ENCODE measurements at places on chromosomes 2 and 18.

- DNase-seq = no peak
These were observed 103.8 kb upstream of the OSR1 start for GRCh38 chr2:19462256-19462645.

DNA sequence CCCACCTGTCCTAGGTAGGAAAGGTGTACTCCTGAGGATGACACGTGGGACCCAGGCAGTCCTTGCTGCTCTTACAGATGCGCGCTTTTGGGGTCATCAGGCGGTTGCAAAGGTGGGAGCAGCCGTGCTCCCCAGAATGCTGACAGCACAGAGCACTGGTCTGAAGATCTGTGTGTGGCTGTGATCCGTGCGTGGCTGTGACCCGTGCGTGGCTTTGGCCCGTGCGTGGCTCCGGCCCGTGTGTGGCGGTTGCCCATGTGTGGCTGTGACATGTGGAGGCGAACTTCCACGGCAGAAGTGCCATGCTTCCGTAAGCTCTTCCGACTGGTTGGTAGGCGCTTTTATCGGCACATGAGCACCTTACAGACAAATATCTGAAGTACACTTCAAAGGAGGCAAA, 270.0 kb downstream of the AGAP1 start:
- DNase-seq = no peak

GRCh38 chr2:3296182-3296972, 81.2 kb downstream of the EIPR1 start:
- DNase-seq = no peak

DNA sequence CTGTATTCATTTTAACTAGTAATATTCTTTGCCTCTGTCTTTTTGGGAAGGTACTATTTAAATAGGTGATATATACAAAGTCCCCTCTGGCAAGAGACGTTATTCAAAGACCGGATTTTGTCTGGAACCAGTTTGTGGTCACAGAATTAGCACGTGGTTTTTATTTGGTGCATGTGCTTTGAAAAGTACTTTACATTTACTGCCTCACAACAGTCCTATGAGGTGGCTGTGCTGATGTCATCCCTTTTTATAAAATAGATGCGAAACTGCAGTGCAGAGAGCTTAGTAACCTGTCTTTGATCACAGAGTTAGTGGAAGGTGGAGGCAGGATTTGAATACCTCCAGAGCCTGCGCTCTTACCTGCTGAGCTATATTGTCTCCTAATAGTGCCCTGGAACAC, 4.0 kb downstream of the LPIN1 start:
- DNase-seq = no peak

DNA sequence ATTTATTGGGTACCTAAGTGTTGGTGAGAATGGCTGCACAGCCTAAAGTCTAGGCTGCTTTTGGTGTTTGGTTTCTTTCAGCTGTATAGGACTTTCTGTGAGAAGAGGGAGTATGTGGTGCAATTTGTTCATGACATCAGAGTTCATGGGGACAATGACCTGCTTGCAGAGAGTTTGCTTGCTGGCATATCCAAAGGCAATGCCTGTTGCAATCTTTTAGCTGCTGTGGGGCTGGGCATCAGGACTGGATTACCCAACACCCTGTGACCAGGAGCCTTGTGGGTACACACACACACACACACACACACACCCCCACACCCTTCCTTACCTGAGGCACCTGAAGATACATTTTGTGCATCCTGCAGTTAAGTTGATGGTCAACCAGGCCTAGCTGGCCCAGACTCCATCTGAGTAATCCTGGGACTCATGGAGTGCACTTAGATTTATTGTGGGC, 68.4 kb downstream of the LIPG start:
- DNase-seq = no peak

GRCh38 chr2:190339394-190339793, 4.0 kb upstream of the INPP1 start:
- no peak for DNase-seq

- DNase-seq = no peak
These were observed 233.7 kb upstream of the MEIS1 start for GRCh38 chr2:66201242-66201641.

GRCh38 chr2:239187464-239188253, 213.2 kb downstream of the HDAC4 start:
- no peak for DNase-seq

- no peak for DNase-seq
These were observed 19.6 kb upstream of the FIGN start for GRCh38 chr2:163755366-163755765.

GRCh38 chr2:85400541-85401463, 9.4 kb downstream of the CAPG start:
- peak; percentile 68 for DNase-seq

DNA sequence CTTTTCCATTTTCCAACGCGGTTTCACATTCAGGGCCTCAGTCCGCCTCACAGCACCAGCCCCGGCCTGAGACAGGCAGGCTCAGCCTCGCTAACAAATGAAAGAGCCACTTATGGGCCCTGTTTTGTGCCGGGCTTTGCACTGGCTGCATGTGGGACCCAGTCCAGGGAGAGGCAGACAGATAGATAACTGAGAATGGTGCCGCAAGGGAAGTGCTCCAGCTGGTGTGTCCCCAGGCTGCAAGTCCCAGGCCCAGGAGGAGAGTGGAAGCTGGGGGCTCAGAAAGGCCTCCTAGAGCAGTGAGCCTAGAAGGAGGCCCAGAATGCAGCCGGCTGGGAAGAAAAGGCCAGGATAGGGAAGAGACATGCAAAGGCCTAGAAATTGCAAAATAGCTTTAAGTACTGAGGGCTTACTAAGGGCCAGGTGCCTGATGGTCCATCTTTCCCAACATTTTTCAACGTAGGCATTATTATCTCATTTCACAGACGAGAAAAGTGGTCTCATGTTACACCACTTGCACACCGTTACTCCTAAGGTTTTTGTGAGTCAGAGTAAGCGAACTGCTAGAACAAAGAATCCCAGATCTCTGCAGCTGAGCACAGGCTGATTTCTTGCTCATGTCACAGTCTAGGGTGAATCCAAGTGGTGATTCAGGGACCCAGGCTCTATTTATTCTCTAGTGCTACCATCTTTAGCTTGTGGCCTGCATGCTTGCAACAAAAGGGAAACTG, 26.0 kb downstream of the ADRA2B start:
- DNase-seq = no peak

- no peak for DNase-seq
These were observed 84.0 kb downstream of the KIAA1328 start for GRCh38 chr18:36912887-36913286.

- DNase-seq = no peak
These were observed 138.8 kb downstream of the BCL11A start for GRCh38 chr2:60414495-60415138.

DNA sequence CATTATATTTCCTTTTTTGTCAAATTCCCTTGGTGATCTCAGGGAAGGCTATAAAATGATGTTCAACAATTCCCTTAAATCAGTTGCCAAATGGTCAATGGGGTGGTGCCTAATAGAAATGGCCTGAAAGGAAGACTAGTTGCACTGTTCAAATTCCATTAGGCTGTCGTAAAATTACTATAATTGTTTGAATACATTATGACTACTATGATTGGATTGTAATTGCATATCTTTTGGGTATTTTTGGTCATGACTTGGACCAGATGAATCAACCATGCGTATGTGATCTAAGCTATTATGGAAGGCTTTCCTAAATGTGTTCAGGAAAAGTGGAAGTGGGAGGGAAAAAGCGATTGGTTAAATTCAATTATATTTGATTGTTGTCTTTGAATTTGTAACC, 41.3 kb upstream of the KCNE4 start:
- no peak for DNase-seq

GRCh38 chr2:78023356-78023755, 501.2 kb upstream of the LRRTM4 start:
- DNase-seq = no peak

- no peak for DNase-seq
These were observed 22.7 kb downstream of the TMEM87B start for GRCh38 chr2:112077814-112078213.

DNA sequence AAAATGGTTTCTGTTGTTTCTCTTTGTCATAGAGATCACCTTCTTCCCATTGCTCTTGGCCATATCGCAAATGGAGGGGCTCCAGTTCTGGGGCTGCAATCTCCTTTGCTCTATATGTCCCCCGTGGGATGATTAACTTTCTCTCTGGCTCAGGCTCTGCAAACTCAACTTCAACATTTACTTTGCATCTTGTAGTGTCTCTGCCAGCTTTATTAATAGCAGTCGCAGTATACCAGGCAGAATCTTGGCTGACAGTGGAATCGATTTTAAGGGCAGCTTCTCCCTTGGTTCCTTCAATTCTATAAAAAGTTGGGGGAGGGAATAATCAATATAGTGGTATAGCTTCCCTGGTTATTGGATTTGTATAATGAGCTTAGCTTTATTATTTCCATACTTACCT, 30.5 kb downstream of the TTN start:
- DNase-seq = no peak

- DNase-seq = no peak
These were observed 514 bp upstream of the EPB41L5 start for GRCh38 chr2:120012363-120012762.

- no peak for DNase-seq
These were observed 27.1 kb upstream of the MAP3K20 start for GRCh38 chr2:173048522-173048896.

DNA sequence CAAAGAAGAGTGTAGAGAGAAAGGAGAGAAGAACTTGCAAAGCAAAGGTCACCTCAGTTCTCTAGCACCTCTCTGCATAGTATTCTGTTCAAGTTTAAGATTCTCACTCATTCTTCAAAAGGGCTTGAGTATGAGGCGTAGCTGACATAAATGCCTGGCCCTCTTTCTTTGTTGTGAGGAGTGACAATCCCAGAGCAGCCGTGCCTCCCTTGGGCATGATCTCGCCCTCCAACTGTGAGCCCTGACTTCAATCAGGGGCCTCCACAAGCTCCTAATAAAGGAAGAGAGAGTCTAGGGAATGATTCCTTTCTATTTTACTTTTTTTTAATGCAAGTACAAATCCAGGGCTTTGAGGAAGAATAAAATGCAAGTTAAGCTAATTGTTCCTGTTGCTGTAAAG, 402.7 kb downstream of the LRP1B start:
- no peak for DNase-seq

- DNase-seq = no peak
These were observed 38.6 kb downstream of the SS18 start for GRCh38 chr18:26051843-26052242.

DNA sequence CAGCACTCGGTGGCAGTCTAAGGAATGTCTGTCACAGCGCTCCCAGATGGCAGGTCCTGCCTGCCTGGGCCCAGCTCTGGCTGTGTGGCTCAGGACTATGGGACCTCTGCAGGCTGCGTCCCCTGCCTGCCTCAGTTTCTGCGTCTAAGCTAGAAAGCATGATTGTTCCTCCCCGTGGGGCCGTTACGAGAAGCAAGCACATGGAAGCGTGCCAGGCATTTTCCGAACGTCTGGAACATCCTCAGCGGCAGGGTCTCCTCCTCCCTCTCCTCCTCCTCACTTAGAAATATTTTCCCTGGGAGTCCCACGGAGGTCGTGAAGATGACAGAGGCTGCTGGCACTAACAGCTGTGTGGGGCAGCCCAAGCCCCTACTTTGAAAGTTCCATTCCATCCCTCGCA, 43.3 kb downstream of the LRRFIP1 start:
- no peak for DNase-seq

DNA sequence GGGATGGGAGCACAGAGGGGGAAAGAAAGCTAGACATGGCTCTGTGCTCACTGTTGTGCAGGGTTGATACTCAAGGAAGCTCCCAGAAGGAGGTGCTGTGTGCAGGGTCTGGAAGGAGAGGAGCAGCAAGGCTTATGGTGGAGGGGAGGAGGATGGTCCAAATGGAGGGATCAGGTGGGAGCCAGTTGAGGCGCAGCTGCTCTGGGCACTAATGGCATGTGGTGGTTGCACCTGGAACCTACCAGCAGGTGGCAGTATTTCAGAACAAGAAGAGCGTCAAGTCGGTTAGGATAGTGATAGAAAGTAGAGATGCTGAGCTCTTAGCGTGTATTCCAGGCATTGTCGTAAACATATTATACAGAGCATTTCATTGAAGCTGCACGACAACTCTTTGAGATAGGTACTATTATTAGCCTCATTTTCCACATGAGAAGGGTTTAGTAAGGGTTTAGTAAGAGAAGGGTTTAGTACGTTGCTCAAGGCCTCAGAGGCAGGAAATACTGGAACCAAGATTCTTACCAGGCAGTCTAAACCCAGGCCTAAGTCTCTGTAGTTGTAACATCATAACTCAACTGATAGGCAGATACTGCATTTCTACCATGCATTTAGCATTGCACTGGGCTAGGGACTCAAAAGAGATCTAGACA, 223.7 kb downstream of the CYP26B1 start:
- DNase-seq = peak; percentile 11

- no peak for DNase-seq
These were observed 24.7 kb upstream of the FAM124B start for GRCh38 chr2:224426656-224427055.

DNA sequence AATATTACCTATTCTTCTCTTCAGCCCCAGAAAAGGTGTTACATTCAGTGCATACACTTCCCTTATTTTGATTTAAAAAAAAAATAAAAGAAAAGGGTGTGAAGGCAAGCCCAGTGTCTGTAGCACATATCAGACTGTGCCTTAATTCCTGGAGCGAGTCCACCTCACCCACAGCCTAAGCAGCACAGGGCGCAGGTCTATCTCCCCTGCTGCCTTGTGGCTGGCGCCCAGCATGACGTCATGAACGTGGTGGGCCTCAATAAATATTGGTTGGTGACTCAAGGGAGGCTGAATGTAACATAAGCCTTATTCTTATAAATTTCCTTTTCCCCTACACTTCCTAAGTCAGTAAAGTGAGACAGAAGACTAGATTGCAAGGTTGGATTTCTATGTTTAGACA, 26.4 kb downstream of the ST3GAL5 start:
- DNase-seq = no peak

DNA sequence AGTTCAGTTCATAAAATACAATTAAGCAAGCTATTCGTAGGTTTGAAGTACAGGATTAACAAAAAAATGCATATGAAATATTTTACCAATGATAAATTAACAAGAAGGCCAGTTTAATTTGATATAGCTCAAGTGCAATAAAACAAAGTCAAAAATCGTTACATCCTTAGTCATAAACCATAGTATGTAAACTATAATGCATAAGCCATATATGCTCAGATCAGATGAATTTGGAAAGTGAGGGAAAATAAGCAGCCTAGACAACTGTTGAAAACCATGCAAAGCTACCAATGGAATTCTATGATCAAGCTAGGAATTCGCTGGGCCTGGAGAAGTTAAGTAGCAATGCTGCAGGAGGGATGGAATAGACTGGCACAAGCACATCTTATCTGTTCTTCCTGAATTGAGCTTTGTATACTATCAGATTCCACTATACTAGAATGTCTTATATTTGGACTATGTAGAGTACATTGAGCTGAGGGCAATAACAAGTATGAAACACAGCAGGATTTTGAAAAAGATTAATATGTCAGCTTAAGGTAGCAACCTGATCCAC, 682.0 kb downstream of the IRS1 start:
- no peak for DNase-seq
